ENCODE measurements at places on chromosomes 6 and 20. TPM values are rescaled to one million over a fixed set of nuclear protein-coding genes. Genes with fewer than 3 reads are reported as not detected.

The TMEM151B gene
- not detected for total RNA-seq

The PLG gene
- total RNA-seq, result not detected

The FKBP5 gene
- 78.6 TPM for total RNA-seq

The C4B gene
- total RNA-seq, result 5.7 TPM

The CDH4 gene
- 0.20 TPM for total RNA-seq

The CAGE1 gene
- total RNA-seq, result 0.20 TPM

The SCP2D1 gene
- total RNA-seq, result not detected

DNA sequence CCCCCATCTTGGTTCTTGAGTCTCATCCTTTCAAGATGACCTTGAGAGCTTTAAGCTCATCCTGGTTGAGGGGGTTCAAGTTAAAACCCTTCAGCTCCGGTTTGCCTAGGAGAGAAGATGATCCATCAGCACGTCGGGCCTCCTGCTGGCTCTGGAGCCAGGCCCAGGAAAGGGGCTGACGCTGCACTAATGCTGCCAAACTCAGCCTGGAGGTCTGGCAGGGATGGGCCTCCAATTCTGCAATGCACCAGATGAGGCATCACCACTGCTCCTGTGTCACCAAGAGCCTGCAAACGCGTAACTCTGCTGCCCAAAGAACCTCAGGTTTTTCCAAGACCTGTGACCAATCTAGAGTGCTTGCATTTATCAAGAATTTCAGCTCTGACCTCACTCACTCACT lies 6.1 kb downstream of the PDRG1 start:
- DNase-seq, result no peak

- DNase-seq, result no peak
These were observed 5.3 kb upstream of the FBXO9 start for GRCh38 chr6:53059648-53060589.

DNA sequence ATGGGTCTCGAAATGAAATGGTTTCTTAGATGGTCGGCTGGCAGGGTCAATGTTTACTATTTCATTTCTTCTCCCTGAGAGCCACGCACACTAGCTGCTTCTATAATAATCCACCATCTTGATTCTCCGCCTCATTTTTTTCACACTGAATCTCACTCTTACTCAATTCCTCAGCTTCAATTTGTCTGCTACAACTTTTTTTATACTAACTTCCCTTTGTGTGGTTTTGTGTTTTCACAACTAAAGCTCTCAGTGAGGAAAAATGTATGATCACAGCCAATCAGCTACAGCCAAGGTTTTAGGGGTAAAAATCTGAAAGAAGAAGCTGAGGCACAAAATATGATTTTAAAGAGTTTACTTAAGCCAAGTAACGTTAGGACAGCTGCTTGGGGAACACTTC lies 1309.4 kb downstream of the EPHA7 start:
- DNase-seq, result no peak

- DNase-seq, result no peak
These were observed 531.0 kb upstream of the MMS22L start for GRCh38 chr6:97813889-97814567.

DNA sequence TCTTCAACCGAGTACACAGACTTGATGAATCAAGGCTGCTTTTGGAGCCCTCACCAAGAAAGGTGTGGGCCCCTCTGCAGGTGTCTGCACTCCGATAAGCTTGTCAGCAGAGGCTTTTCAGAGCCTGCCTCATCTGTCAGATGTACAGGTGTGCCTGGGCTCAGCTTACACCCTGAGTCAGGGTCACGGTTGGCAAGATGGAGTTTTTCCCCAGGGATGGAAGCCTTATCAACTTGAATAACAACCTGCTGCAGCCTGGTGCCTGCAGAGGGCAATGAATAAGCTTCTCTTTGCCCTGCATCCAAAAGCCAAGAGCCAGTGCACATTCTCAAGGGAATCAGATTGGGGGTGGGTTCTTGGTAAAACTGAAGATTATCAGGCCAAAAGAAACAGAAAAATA lies 427.1 kb downstream of the CD83 start:
- no peak for DNase-seq

DNA sequence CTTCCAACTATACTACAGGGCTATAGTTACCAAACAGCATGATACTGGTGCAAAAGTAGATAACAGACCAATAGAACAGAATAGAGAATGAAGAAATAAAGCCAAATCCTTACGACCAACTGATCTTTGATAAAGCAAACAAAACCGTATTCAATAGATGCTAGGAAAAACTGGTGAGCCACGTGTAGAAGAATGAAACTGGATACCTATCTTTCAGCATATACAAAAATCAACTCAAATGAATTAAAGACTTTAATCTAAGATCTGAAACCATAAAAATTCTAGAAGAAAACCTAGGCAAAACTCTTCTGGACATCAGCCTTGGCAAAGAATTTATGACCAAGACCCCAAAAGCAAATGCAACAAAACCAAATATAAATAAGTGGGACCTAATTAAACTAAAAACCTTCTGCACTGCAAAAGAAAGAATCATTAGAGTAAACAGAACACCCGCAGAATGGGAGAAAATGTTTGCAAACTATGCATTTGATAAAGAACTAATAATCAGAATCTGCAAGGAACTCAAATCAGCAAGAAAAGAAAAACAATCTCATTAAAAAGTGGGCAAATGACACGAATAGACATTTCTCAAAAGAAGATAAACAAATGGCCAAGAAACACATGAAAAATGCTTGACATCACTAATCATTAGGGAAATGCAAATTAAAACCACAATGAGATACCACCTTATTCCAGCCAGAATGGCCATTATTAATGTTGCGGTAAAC lies 109.8 kb downstream of the TAF4 start:
- DNase-seq, result no peak

DNA sequence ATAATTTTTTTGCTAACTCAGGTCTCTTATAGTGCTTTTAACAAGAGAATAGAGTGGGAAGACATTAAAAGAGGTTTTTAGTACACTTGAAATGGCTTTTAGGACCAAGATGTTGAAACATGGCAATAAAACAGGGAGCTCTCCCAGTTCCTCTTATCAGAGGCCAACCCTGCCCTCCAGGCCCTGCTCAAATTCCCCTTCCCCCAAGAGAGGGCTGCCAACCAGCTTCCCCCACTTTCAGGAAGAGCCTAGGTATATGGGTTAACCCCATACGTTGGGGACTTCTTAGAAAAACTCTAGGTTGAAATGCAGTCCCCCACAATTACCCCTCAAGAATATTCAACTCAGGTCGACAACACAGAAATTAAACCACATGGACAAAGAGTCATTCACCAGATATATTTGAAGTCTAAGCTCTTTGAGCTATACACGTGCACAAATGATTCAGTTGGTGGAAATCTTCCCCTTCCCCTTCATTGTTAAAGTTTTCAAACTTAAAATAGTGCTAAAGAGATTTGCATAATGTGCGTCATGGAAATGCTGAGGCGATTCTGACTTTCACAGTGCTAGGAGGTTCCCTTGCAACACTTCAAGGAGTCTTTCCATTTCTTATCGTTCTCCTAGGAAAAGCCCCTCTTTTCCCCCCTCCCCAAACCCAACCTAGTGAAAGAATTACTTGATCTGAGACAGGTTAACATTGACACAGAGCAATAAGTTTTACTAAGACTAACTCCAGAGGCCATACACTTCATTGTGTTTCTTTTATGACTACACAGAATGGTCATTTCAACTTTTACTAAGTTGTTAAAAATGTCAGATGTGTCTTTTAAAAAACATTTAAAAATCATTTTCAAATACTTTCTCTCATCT lies 49.8 kb upstream of the ENPP5 start:
- no peak for DNase-seq

DNA sequence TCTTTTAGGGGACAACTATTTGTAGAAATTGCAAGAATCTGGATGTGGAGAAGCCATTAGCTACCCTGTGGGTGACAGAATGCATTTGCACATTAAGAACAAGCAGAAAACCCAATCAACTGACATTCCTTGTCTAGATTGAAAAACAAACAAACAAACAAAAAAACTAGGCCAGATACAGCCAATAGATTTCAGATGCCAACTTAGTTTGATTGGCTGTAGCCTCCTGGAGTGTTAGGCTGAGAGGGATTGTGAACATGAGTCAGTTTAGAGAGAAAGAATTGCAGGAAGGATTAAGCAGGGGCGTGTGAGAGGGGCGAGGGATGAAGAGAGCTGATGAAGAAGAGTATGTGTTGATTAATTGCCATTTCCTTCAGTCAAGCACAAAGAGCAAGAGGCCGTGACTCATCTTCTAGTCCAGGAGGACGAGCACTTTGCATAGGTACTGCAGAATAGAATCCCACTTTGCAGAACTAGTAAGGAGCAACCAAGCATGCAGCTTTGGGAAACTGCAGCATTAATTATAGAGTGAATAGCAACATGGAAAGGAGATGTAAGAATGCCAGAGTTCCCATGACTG lies 188.0 kb upstream of the RAB32 start:
- DNase-seq, result no peak

GRCh38 chr6:11848852-11849731 lies 70.5 kb upstream of the ADTRP start:
- no peak for DNase-seq

DNA sequence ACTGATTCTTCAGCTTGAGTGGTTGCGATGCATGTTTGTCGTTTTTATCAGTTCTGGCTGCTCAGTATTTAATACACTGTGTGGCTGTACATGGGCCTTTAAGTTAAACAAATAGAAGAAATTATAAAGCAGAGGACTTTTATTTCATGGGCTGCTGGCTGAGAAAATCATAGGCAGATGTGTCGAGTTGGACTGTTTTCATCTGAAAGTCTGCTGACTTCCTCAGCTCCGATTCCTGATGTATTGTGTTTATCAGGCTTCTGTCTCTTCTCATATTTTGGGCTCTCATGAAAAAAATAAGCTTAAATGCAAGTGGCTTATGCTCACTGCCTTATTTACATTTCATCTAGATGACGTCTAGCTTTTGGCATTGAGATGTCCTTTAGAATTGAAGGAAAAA lies 129.5 kb upstream of the GGTLC1 start:
- DNase-seq, result no peak

DNA sequence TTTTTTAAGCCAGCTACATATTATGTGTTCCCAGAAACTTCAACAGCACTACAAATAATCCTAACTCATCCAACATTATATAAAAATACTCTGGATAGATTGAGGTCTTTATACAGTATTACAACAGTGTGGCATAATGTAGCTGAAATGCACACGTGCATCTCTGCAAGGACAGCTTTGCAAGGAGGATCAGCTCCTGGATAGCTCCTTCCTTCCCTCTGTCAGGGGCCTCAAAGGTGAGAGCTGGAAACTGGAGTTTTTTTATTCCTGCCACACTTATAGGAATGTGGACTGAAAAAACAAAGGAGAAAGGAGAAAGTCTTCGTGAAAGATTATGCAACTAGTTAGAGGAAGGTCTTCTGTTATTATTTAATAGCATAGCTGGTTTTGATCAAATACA lies 53.1 kb downstream of the PLG start:
- no peak for DNase-seq

- peak; percentile 63 for DNase-seq
These were observed 721 bp downstream of the KDM1B start for GRCh38 chr6:18155864-18156421.

DNA sequence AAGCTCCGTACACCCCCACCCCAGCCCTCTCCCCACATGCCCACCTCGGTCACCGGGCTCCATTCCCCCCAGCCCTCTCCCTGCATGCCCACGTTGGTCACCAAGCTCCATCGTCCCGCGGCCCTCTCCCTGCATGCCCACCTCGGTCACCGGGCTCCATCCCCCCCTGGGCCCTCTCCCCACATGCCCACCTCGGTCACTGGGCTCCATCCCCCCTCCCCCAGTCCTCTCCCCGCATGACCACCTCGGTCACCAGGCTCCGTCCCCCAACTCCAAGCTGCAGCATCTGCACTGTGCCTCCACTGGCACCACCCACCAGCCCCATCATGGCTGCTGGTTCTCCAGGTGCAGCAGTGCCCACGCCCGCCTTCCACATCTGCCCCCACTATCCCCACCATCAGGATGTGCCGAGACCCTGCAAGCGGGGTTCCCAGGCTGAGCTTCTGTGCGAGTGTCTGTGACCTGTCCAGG lies 16.8 kb downstream of the TAF4 start:
- DNase-seq, result no peak

DNA sequence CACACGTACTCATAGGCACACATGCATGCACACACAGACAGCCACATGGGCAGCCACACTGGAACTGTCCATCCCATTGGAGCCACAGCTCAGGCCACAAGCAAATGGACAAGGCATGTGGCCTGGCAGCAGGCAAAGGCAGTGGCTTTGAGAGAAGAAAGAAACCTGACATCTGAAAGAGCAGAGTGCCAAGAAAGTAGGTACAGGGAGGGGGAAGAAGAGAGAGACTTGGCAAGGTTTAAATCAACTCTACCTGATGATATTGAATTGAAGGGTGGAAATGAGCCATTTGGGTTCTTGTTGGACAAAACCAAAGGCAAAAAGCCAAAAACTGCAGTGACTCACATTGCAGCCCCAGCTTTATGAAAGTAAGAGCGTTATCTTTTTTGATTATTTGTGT lies 142.7 kb downstream of the PCSK2 start:
- no peak for DNase-seq

DNA sequence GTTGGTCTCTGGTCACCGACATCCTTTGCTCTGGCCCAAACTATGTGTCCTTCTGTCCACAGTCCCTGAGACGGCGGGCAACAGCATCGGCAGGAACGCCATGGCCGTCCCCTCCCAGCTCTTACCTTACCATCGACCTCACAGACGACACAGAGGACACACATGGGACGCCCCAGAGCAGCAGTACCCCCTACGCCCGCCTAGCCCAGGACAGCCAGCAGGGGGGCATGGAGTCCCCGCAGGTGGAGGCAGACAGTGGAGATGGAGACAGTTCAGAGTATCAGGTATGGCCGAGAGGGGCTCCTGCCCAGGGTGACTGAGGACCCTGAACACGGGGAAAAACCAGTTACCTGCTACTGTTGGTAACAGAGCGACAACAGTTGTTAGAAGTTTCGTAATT lies 25.0 kb downstream of the DNMT3B start:
- no peak for DNase-seq
